GF-D8 (cell line): ENCODE measurements at places on chromosomes 11 and 22.

GRCh38 chr11:114171257-114172054 is 111.9 kb downstream of the ZBTB16 start:
- DNase-seq, result no peak

DNA sequence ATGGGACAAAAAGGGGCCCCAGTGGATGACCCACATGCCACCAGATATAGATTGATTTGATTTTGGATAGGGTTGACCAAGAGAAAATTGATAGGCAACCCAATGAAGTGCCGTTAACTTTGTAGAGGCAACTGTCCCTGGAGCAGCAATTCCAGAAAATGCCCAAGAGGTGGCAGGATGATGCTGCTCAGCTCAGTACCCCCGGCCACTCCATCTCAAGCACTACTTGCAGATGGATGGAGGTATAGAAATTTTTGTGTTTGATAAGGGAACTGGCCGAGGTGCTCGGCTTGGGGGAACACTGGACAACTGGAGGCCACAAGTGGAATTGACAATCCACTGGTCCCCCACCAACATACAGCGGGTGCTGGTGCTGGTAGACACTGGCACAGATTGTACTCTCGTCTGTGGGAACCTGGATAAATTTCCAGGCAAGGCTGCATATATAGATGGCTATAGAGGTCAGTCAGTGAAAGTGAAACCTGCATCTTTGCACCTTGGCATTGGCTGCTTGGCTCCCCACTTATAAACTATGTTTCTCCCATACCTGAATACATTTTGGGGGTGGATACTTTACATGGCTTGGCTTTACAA is 86.3 kb downstream of the CCDC83 start:
- DNase-seq, result no peak

DNA sequence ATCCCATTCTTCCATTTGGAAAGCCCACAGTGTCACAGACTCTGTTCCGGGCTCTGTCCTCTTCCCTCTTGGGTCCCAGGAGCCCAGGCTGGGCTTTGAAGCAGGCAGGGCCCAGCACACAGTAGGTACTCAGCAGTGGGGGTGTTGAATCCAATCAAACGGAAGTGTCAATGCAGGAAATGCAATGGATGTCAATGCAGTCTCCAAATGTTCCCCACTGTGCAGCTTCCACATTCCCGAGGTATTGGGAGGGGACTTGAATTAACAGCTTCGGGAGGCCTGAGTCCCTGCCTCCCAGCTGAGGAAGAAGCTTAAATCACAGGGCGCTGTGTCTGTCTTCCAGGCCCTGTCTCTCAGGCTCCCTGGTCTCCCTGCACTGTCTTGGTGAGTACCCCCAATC is 21.8 kb upstream of the SMIM35 start:
- no peak for DNase-seq

GRCh38 chr22:31753005-31753633 is 700 bp upstream of the DEPDC5 start:
- DNase-seq, result peak; percentile 67

GRCh38 chr22:28143241-28143865 is 224.3 kb upstream of the PITPNB start:
- DNase-seq, result no peak

DNA sequence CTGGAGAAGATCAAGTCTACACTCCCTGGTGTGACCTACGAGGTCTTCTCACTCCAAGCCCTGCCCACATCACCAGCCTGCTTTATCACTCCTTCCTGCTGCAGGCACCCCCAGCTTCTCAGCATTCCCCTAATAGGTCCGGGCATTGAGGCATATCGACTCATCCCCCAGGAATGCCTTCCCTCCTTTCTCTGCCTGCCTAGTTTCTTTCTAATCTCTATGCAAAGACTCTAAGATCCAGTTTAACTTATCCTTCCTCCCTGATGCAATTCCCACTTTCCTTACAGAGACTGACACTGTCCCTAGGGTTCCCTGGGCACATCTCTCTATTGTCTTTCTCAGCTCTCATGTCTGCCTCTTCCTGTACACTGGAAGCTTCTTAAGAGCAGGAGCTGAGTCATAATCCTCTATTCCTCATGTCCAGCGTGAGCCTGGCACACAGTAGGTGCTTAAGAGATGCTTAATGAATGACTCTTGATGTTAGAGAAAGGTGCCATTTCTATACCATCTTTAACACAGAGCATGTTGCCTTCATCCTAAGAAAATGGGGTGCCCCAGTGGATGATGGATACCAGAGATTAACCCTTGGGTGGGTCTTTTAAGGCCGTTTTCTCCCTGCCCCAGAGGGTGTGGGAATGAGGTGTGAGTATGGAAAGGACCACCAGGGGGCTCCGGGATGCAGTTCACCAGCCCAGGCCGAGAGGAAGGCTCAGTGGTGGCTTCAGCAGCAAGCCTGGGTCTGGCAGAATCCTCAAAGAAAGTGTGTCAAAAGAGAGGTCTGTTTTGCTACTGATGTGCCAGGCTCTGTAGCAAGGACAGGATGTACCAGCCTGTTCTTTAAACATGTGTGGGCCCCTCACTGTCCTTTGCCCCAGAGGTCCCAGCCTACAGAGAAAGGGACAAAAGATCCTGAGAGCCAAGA is 34.7 kb downstream of the PARVA start:
- no peak for DNase-seq

DNA sequence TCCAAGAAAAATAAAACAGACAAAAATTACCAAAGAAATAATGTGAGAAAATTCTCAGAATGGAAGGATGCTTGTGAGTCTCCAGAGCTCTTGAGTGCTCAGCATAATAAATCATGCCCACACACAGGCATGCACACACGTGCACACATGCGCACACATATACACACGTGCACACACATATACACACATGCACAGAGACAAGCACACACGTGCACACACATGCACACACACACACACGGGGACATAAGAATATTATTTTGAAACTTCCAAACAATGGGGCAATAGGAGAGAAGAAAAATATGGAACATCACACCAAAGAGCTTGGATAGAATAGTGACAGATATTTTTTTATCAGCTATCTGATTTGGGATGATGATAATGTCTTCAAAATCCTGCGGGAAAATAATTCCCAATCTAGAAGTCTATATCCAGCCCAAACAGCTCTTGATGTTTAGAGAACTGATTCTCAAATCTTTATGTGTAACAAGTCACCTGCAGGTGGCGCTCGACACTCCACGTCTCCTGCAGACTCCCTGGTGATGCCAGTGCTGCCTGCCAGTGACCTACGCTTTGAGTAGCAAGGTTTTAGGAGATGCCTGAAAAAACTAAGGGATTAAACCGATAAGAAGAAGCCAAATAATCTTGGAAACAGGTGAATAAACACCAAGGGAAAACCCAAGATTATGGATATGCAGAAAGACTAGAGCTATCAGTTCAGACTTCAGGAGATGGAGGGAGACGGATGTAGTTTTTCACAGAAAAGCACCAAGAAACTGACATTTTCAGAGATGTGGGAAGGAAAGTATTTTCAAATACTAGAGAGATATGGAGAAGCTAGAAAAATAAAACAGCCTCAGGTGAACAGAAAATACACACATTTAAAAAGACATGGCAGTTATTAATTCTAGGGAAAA is 743.6 kb downstream of the ETS1 start:
- DNase-seq, result peak; percentile 28

DNA sequence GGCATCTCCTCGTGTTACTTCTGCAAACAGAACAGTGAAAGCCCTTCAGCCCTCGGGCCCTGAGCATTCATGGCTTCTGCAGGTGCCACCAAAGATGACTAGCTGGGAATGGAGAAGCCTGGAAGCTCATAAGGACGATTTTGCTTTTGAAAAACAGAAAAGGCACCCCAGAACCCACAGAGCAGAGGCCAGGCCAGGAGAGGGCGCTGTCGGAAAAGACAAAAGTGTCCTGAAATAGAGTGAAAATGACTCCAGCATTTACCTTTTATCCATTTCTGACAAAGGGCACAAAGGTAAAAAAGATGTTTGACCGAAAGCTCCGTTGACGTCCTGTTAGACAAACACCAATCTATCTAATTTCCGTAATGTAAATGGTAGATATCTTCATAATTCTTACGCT is 37.6 kb downstream of the ZNF195 start:
- DNase-seq, result no peak

- DNase-seq, result no peak
These were observed 29.8 kb upstream of the TTLL12 start for GRCh38 chr22:43216738-43217137.

GRCh38 chr11:67441098-67441563 is 2.1 kb downstream of the CORO1B start:
- no peak for DNase-seq

DNA sequence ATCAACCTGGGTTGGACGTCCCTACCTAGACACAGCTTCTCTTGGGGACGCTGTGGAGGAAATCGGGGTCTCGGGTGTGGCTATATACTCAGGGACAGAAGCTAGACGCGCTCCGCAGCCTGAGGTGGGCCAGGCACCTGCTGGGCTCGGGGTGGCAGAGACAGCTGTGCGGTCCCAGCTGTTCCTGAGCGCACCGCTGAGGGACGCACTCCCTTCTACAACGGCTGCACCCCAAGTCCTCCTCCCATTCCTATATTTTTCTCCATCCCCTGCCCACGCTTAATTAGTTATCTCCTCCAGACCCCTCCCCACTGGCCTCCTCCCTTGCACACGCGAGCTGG is 188 bp upstream of the MTNR1B start:
- DNase-seq, result no peak

DNA sequence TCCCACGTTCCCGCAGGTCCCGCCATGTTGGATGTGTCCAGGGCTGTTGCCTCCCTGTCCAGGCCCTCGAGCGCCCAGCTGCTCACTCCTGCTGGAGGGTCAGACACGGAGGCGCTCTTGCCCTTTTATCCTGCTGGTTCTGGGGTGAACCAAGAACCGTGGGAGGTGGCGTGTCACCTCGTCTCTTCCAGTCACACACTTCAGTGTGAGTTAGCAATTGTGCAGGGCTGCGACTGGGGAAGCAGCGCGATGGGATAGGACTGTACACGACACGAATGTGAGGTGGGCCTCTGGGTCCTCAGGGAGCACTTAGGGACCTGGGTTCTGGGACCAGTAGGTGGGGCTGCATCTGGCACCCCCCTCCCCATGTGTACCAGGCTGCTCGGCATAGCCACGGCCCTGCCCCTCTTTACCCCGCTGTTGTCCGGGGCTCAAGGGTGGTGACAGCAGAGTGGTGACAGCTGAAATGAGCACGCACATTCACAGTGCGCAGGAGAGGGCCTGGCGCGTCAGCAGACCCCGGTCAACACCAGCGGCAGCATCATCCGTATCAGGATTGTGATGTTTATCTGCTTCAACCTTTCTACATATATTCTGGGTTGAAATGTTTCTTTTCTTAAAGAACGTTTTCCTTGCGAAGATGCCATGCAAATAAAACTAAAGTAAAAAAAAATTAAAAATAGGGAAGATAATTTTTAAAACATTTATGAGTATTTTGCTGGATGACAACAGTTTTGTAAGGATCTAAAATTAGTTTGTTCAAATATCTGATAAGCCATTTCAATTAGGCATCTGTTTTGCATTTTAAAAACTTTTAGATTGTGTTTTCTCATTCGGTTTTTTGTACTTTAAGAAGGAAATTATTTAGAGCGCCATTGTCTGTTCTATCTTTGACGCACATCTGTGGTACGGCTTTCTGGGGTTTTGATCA is 210.7 kb downstream of the TBC1D22A start:
- no peak for DNase-seq

DNA sequence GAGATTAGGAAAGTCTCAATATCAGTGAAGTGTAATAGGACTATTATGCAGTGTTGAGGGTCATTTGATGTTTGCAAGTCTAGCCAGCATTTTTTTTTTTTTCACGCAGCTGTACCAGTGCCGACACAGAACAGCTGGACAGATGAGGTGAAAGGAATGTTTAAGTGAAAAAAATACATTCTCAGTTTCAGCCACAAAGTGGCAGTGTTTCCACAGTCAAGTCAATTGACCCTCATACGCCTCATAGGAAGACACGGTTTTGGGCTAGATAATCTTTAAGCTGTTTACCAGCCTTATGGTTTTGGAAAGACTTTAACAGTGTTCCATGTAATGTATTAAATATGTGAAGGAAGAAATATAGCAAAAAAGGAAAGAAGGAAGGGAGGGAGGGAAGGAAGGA is 349.9 kb upstream of the ANO3 start:
- no peak for DNase-seq
